ENCODE measurements at places on chromosomes 3 and 15. TPM values are rescaled to one million over a fixed set of nuclear protein-coding genes. Genes with fewer than 3 reads are reported as not detected.

DNA sequence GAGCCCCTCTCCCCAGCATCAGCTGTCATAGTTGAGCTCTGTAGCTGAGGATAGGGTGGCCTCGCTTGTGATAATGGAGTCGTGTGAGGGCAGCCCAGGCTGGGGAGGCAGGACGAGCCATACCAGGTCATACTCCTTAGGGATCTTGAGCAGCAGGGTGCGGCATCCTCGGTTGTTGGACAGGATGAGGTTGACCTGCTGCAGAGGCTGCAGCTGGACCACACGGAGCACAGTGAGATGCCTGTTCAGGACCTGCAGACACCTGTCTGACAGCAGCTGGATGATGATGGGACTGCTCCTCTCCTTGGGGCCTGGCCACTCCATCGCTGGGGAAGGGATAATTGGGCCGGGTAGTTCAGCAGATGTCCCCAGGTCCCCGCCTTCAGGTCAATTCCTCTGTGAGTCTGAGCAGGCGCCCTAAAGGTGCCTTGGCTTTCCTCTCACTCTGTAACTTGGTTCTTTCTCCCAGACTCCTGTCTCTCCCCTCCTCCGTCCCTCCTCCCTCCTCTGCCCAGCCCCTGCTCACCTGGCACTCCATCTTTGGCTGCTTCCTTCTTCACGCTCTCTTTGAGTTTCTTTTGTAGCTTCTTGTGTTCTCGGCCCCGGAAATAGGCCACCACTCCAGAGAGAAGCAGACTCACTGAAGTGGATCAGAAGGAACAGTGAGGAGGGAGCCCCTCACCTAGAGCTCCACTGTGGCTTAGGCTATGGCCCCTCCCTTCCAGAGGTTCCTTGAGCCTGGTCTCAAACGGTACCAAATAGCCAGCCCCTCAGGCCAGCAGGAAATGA, 7.8 kb downstream of the DUOX2 start:
- DNase-seq, result no peak

- no peak for DNase-seq
Observed at GRCh38 chr3:83649692-83650091, 1309.1 kb upstream of the CADM2 start.

The SPINT1 gene
- polyA plus RNA-seq, result 51.5 TPM

DNA sequence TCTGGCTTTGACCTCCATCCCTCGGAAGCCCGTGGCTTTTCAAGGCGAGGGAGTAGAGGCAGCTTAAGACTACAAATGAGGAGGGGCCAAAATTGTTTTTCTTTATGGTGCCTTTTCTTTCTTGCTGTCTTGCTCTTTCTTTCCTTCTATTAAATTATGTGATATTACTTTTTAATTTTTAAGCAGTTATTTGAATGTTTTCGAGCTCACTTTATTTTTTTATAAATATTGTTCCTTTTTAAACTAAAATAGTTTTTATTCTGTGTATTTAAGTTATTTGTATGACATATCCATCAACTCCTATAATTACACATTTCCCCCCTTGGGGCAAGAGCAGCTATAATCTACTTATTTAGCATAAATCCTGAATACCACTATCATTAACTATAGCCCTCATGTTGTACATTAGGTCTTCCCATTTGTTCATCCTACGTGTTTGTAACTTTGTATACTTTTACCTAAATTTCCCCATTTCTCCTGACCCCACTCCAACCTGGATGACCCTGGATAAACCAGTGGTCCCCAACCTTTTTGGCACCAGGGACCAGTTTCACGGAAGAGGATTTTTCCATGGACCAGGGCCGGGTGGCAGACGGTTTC, 622 bp upstream of the PLSCR1 start:
- no peak for DNase-seq

GRCh38 chr3:148093753-148094152, 604.0 kb upstream of the AGTR1 start:
- DNase-seq, result no peak

- no peak for DNase-seq
Observed at GRCh38 chr15:66868918-66869317, 166.9 kb downstream of the SMAD6 start.

The KCNMB3 gene
- polyA plus RNA-seq, result 5.4 TPM

The GPR27 gene
- 8.3 TPM for polyA plus RNA-seq

DNA sequence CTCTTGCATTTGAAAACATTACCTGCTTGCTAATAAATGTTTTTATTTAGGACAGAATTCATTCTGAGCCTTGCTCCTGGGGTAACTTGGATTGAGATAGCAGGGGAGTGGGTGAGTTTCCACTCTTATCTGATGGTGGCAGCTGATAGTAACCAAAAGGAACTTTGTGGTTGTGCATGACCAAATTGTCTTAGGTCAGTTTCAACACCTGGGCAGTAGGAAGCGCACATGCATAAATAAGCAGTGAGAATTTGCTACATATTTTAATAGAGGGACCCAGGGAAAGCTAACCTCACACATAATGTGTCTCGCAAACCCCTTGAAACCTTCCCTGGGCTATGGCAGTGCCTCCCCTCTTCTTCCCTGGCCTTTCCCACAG, 65.4 kb upstream of the XCR1 start:
- DNase-seq, result no peak

The ITGA11 gene
- polyA plus RNA-seq, result 3.1 TPM

DNA sequence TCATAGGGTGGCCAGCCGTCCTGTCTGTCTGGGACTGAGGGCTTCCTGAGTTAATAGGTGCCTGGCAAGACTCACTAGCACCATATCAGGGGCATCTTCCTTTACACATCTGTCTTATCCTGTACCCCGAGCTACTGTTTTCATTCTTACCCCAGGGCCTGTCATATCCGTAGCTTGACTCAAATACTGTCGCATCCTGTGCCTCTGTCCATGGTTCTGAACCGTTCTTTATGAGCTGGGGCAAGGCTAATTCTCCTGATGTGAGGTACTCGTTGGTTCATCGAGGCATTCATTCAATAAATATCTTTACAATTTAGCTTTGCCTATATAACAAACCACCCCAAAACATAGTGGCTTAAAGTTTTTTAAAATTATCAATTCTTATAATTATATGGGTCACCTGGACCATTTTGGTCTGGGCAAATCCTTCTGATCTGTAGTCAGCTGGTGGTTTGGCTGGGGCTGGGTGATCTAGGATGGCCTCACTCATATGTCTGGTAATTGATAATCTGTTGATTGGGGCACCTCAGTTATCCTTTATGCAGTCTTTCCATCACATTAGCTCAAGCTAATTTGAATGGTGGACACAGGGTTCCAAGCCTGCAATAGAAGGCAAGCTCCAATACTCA, 121.2 kb downstream of the TLE3 start:
- DNase-seq, result peak; percentile 71

DNA sequence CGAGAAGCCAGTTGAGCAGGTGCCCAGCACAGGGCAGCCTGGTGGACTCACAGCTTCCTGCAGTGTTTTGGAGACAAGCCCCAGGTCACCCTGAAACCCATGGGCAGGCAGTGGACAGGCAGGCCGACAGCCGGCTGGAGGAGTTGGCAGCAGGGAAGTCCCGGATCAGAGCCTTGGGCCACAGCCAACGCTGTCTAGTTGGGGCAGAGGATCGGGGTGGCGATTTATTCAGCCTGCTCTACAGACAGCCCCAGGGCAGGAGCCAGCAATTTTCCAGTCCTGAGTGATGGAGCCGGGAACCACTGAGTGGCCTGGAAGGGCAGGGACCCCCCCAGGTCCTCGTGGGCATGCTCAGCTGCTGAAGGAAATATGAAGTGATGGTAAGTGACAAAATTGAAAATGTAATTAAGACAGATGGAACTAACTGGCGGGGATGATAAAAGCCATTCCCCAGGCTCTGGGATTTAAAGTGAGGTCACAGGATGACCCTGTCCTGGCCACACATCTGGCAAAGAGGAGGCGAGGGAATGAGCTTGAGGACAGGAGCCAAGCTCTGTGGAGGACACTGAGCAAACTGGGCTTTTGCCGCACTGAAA, 34.4 kb upstream of the TBC1D21 start:
- DNase-seq, result no peak
